Activated T-cell treated with anti-CD3 and anti-CD28 coated beads, Interleukin-2, amount 50 U/mL, for 72 hours (primary cell): ENCODE measurements at places on chromosomes 3 and 15.

DNA sequence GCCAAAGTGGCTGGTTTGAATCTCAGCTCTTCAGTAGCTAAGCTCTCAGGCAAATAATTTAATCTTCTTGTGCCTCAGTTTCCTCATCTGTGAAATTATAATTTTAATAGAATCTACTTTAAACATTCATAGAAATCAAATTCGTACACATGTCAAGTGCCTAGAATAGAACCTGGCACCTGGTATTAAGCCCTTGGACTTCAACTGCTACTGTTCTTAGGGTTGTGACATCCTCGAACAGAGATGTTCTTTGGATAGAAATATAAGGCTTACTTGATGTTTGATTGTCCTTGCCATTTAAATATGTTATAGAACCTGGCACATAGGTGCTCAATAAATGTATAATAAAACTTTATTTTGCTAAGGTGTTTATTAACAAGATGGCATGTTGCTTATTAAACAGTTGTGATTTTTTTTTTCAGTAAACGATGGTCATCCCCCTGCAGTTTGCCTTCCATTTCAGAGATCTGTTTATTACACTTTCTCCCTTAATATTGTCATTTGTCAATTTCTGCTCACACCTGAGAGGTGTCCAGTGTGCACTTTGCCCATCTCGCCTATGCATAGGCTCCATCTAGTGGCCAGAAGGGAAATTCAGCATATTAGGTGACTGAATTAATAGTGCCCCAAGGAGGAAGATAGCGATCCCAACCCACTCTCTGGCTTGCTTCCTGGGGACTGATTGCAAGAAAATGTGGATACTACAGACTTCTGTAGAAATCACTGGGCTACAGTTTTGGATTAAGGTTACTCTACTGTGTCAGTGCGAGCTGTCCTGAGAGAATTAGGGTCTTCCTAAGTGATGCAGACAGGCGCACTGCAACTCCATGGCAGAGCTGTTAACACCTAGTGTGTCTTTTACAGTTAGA is 10.7 kb downstream of the IGF1R start:
- DNase-seq = no peak

DNA sequence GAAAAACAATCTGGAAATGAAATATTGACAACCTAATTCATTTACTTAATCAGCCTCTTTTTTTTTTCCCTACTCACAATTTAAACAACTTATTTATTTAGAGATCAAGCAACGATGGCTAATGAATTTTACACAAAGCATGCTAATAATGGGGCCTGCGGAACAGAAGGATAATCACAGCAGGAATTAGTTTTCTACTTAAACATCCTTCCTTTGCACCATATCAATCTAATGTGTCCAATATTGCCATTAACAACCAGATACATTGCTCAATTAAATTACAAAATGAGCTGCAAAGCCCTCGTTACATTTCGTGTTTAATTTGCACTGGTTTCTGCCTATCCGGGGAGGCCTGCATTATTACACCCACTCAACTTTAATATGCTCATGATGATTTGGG is 99.2 kb downstream of the RAB11A start:
- no peak for DNase-seq

- DNase-seq = no peak
These were observed 31.4 kb downstream of the HRH1 start for GRCh38 chr3:11185564-11186317.

GRCh38 chr15:66433726-66434125 is 47.0 kb downstream of the MAP2K1 start:
- DNase-seq = no peak

DNA sequence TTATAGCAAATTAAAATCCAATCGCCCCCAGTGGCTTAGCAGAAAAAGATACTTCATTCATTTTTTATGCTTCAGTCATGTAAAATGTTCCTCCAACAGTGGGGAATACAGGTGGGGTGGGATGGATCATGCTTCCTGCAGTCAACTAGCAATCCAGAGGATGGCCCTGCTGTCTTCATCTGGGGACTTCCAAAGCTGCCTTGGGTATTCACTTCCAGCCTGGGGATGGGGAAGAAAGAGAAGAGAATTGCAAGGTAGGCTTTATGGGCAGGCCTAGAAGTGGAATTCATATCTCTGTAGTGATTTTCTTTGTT is 354.8 kb upstream of the SLCO3A1 start:
- DNase-seq = no peak

GRCh38 chr3:158097593-158098308 is 8.5 kb downstream of the SHOX2 start:
- DNase-seq = peak; percentile 80

DNA sequence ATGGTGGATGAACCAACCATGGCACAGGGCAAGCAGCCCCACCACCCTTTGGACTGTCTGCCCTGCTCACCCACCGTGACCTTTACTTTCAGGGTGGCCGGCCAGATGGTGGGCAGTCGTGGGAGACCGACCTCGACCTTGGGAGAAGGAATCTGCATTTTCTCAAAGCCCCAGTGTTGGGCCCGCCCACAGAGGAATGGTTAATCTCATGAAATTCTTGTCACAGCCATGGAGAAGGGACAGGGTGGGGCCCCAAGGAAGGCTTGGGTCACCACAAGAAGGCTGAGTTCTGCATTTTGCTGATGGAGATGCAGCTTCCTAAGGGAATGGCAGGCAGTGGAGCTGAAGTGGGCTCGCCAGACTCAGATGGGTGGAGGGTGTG is 2.9 kb downstream of the PLXND1 start:
- no peak for DNase-seq

DNA sequence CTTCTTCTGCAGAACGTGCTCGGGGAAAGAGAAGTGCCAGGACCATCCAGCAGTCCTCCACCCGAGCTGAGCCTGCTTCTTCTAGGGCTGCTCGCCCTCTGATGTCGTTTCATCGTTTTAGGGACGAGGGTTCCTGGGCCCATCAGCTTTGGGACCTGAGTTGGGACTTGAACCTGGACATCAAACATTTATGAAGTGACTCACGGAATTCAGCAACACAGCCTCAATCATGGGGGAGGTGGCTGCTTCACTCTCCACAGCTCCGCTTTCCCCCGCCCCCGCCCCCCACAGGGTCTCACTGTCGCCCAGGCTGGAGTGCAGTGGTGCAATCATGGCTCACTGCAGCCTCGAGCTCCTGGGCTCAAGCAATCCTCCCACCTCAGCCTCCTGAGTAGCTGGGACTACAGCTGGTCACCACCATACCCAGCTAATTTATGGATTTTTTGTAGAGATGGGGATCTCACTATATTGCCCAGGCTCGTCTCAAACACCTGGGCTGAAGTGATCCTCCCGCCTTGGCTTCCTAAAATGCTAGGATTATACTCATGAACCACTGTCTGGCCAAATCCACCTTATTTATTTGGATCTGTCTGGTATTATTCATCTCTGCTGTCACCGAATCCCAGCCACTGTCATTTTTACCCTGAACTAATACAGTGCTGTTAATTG is 725 bp upstream of the SCAMP2 start:
- peak; percentile 32 for DNase-seq

DNA sequence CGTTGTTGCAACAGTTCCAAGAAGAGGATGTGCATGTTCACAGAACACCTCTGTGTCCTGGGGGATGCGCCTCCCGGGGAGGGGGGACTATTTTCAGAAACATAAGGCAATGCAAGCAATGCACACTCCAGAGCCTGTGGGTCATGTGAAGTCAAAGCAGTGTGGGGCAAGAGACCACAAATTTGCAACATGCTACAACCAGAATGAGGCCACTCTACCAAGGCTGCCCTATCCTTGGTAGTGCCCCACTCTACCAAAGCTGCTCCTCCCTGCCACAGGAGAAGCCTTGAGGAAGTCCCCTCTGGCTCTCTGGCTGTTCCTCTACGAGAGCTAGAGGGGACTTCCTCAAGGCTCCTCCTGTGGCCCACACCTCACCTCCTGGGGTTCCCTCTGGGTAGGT is 8.4 kb upstream of the NR2C2 start:
- DNase-seq = no peak

DNA sequence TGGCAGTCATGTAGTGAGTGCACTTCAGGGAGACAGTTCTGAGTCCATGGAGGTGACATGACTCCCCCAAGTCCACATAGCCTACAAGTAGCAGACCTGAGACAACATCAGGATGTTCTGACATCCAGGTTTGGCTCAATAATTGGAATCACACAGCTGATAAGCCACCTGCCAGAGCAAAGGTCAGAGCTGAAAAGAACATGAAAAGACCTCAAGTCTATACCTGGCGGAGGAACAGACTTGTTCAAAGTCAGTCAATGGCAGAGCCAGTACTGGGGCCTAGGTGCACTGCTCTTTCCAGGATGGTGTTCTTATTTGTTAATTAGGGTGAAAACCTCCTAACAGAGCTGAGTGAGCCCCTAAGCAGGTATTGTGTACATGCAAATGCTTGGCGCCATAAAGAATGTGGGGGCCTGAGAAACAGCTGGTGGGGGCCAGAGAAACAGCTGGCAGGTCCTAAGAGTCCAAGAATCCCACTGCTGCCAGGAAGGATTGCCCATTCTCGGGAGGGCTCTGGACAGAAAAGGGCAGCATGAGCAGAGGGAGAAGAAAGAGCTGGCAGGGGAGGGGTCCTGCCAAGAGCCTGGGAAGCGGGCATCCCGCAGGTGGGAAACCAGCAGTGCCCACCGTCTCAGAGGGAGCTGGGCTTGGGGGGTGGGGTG is 17.1 kb downstream of the MASP1 start:
- no peak for DNase-seq

- DNase-seq = no peak
These were observed 59.5 kb upstream of the STRIT1 start for GRCh38 chr3:155352900-155353490.

GRCh38 chr3:147881933-147882332 is 472.8 kb downstream of the ZIC1 start:
- DNase-seq = no peak

- no peak for DNase-seq
These were observed 43.4 kb downstream of the FEZF2 start for GRCh38 chr3:62329971-62330370.

- DNase-seq = no peak
These were observed 80.0 kb upstream of the SEC13 start for GRCh38 chr3:10400749-10401495.

DNA sequence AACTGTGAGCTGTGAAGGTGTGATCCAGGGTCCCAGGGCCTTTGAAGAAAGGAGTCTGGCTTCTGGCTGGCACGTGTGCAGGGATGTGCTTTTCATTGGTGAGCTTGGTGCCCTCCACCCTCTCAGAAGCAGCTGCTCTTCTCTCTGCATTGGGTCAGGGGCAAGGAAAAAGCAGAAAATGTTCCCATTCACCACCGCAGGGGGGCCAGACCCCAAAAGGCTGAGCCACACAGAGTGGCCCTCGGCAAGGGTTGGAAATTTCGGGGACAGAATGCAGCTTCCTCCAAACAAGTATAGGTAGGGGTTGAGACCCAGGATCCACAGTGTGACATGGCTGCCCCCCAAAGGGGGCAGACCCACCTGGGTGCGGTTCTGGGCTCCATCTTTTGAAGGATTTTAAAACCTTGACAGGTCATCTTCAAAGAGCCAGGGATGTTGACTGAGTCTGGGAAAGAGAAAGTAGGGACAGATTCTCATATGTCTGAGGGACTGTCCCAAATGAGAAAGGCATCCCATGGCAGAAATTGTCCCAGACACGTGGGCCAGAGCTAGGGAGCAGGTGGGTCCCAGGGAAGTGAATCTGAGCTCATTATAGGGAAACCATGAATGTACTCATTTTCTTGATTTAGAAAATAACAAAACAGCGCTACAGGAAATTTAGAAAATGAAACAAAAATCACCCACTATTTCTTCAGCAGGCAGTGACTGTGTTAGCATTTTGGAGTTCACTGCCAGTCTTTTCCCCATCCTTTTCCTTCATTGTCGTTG is 2.7 kb downstream of the CSK start:
- no peak for DNase-seq

DNA sequence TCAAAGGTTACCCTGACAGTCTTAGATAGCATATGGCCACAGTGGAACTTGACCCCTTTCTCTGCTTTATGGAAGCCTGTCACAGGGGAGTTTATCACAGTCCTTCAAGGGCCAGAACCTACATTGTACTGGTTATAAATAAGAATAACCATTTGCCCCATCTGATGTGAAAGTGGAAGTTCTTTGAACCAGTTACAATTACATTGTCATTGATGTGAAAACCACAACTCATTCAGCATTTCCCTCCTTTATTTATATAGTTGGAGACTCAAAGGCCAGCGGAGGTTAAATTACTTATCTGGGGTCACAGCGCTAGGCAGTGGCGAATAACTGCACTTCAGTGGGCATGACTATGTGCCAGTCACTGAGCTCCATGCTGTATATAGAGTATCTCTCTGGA is 60.5 kb upstream of the TBC1D5 start:
- DNase-seq = no peak

DNA sequence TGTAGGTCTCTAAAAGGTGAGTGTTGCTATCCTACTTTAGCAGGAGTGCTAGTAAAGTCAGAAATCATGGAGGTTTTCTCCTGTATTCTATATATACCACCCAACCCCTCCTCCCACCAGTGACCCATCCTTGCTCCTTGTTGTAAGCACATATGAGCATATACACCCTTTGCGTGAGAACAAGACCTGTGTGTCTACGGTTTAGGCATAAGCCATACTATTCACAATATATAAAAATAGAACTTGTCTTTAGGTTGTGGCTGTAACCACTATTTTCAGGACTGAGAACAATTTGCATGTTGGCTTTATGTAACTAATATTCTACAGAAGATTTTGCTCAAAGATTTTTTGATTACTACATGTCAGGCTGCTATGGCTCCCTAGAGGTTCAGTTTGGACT is 59.1 kb upstream of the TOP2B start:
- DNase-seq = no peak

- DNase-seq = no peak
These were observed 105.9 kb downstream of the OTOL1 start for GRCh38 chr3:161602475-161602874.

DNA sequence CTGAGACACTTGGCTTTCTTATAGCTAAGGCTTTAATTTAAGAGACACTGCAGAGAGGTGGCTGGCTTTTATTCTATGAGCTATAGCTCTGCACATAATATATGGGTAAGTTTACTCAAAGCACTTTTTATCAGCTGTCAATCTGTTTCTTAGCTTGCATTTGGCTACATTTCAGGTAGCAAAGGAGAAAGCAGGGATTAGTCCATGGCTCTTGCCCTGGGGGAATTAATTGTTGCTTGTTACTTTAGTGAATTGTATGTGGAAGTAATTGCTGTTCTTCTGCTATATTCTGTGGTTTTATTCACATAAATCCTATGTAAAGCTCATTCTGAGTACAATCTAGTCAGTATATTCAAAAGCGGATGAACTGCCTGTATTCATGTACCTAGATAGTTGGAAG is 14.4 kb upstream of the CCDC39 start:
- DNase-seq = no peak

- DNase-seq = no peak
These were observed 1.4 kb downstream of the TRIP4 start for GRCh38 chr15:64389036-64389435.

GRCh38 chr3:160280836-160281235 is 55.6 kb downstream of the C3orf80 start:
- DNase-seq = no peak
